ENCODE measurements at places on chromosomes 5 and 9.

DNA sequence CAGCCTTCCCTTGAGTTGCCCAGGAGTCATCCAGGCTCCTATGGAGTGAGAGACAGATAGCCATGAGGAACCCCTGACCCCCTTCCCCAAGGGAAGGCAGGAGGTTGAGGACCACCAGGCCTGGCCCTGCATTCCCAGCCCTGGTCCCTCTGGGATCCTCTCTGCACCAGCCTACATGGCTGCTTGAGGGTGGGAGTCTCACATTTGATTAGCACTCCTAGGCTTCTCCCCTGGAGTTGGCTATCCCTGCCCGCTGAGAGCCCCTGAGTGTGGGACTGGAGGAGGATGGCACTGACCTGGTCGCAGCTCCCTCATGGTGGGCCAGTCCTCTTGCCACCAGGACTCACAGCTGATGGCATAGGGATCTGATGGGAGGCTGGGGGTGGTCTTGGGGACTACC, 46.7 kb downstream of the SAR1B start:
- H3K27me3 ChIP-seq, result no peaks in the 10 kb centered on the region
- no peak overlapping the region for H3K27ac ChIP-seq
- peaks cover 16% of the 10 kb centered on the region for H3K4me1 ChIP-seq
- H3K4me3 ChIP-seq, result no peak overlapping the region
- peaks cover 13% of the 10 kb centered on the region for H3K36me3 ChIP-seq

DNA sequence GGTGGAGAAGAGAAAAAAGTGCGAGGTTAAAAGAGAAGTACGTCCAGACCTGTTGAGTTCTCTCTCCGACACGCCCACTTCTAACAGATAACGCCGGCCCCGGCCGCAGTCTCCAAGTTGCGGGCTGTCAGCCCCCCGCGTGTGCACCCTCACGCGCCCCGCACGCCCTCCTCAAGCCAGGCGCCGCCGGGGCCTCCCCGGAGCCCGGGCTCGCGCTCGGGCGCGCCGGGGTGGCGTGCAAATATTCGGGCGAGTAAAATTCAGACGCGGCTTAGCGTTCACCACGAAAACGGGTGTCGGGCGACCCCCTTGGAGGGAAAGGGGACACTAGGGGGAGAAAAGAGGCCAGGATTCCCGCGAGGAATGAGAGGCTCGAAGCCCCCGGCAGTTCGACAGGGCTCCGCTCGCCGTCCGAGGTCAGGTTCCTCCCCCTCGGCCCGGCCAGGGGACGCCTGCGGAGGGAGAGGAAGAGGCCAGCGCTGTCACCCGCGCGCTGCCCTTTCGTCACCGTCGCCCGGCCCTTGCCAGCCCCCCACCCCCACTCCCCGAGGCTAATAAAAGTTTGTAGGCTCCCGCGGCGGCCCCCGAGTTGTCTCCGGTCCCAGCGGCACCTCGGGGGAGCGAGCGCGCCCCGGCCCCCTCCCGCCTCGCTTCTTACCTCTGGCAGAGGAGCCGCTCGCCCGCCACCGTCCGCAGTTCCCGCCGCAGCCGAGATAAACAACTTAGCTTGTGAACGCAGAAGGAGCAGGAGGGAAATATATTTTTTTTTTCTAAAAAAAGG, 743 bp downstream of the NR3C1 start:
- peak; percentile 51 for DNase-seq
- no peaks in the 10 kb centered on the region for H3K36me3 ChIP-seq
- peaks cover 48% of the 10 kb centered on the region for H3K4me1 ChIP-seq

- peaks cover 3% of the 10 kb centered on the region for H3K36me3 ChIP-seq
- no peaks in the 10 kb centered on the region for H3K27me3 ChIP-seq
These were observed 90.0 kb upstream of the PLPPR1 start for GRCh38 chr9:100938507-100938906.

DNA sequence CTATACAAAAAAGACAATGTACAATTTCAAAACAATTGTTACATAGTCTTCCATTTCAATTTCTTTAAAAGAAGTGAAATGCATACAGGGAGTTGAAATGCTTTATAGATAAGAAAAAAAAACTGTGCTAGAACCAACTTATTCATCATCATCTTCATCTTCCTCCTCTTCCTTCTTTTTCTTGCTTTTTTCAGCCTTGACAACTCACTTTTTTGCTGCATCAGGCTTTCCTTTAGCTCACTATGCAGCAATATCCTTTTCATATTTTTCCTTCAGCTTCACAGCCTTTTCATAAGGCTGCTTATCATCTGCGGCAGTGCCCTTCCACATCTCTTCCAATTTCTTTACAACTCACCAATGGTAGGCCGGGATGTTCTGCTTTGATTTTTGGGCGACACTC, 4.4 kb downstream of the LHFPL2 start:
- H3K4me1 ChIP-seq, result peaks cover 12% of the 10 kb centered on the region
- H3K27ac ChIP-seq, result no peak overlapping the region
- H3K27me3 ChIP-seq, result peaks cover 30% of the 10 kb centered on the region
- no peaks in the 10 kb centered on the region for H3K36me3 ChIP-seq

DNA sequence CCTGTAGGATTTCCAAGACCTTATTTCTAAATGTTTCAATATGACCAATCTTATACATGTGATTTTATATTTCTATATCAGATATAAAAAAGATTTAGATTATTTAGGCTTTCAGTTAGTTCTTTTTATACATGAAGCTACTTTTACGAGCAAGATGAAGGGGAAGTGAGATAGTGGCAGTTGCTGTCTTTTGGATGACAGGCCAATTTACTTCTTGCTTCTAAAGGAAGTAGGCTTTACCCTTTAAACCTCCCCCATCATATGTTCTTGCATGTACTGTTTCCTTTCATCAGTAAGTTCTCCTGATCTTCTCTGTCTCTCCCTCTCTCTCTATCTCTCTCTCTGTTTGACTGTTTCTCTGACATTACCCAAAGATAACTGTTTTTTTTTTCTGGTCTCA, 4.0 kb upstream of the TYRP1 start:
- DNase-seq, result no peak
- H3K4me3 ChIP-seq, result no peak overlapping the region
- no peak overlapping the region for H3K27ac ChIP-seq
- H3K36me3 ChIP-seq, result no peaks in the 10 kb centered on the region
- no peaks in the 10 kb centered on the region for H3K4me1 ChIP-seq

- no peak overlapping the region for H3K4me3 ChIP-seq
- peaks cover 2% of the 10 kb centered on the region for H3K27me3 ChIP-seq
- no peaks in the 10 kb centered on the region for H3K4me1 ChIP-seq
These were observed 176.1 kb upstream of the RASEF start for GRCh38 chr9:83238871-83239640.

DNA sequence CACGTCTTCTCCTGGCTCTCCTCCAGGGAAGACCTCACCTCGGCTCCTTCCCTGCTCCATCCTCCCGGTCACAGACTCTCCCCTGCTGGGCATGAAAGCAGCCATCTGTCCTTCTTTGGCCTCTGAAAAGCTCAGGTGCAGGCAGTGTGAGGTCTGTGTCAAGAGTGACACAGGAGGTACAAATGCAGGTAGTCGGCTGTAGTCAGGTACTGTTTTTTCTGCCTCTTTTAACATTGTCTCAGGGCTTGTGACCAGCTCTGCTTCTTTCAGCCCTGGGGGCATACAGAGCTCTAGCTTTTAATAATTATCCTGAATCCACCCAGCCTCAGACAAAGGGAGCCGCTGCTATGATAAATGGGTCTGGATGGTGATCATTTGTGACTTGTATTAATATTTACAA, 46.4 kb downstream of the C5orf15 start:
- H3K27me3 ChIP-seq, result no peaks in the 10 kb centered on the region
- H3K4me3 ChIP-seq, result no peak overlapping the region
- no peak overlapping the region for H3K27ac ChIP-seq
- H3K36me3 ChIP-seq, result no peaks in the 10 kb centered on the region

DNA sequence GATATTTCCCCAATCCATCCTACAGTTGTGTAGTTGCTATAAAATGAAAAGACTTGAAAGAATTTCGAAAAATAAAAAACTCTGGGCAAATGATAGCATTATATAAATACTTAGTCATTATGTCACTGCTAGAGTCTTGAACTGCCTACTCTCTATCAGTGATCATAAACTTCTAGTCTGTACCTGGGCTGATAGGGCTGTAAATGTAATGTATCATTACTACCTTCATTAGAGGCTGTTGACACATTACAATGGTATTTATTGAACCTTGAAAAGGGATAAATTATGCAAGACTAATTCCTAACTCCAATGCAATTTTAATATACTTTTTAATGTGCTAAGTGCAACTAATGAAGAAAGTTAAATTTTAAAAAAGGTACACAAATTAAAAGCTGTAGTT, 214.1 kb upstream of the EFNA5 start:
- H3K4me1 ChIP-seq, result peaks cover 18% of the 10 kb centered on the region
- no peak overlapping the region for H3K27ac ChIP-seq
- no peaks in the 10 kb centered on the region for H3K27me3 ChIP-seq
- H3K4me3 ChIP-seq, result no peak overlapping the region
- no peak for DNase-seq
- peaks cover 30% of the 10 kb centered on the region for H3K36me3 ChIP-seq

DNA sequence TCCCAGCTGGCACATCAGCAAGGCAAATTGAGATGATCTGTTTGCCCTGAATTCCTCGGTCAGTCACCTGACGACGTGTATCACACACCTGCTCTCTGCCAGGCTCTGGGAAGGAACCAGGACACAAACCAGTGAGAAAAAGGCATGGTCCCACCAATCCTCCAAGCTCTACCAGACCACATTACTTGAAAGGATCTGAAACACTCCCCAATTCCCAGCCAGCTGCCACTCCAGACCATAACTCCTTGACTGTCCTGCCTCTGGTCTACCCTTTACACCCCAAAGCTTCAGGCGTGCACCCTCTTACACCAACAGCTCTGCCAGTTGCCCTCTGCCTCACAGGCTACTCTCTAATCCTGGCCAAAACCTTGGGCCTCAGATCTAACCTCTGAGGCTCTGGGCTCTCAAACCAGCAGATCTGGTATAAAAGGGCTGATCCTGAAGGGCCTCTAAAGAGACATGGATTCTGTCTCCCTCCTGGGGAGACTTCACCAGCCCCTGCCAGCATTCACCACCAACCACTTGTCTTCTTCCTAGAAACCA, 6.8 kb downstream of the MGAT1 start:
- peak overlapping the region; percentile 85 for H3K27ac ChIP-seq
- no peak for DNase-seq
- H3K27me3 ChIP-seq, result no peaks in the 10 kb centered on the region
- peak overlapping the region; percentile 64 for H3K4me3 ChIP-seq
- peaks cover 49% of the 10 kb centered on the region for H3K4me1 ChIP-seq

GRCh38 chr9:82418334-82418733, 429.8 kb downstream of the SPATA31D1 start:
- H3K27ac ChIP-seq, result no peak overlapping the region
- no peaks in the 10 kb centered on the region for H3K27me3 ChIP-seq
- no peaks in the 10 kb centered on the region for H3K36me3 ChIP-seq
- DNase-seq, result no peak
- no peak overlapping the region for H3K4me3 ChIP-seq
- H3K4me1 ChIP-seq, result no peaks in the 10 kb centered on the region

- no peaks in the 10 kb centered on the region for H3K36me3 ChIP-seq
- H3K4me1 ChIP-seq, result peaks cover 11% of the 10 kb centered on the region
- no peak for DNase-seq
These were observed 42.3 kb upstream of the NR3C1 start for GRCh38 chr5:143445776-143446175.

- peaks cover 38% of the 10 kb centered on the region for H3K27me3 ChIP-seq
- no peak overlapping the region for H3K4me3 ChIP-seq
- H3K27ac ChIP-seq, result no peak overlapping the region
- H3K36me3 ChIP-seq, result peaks cover 2% of the 10 kb centered on the region
- no peaks in the 10 kb centered on the region for H3K4me1 ChIP-seq
- no peak for DNase-seq
These were observed 47.4 kb upstream of the SHC3 start for GRCh38 chr9:89225991-89226471.

GRCh38 chr5:143052967-143053682, 282.9 kb downstream of the ARHGAP26 start:
- peaks cover 9% of the 10 kb centered on the region for H3K4me1 ChIP-seq
- H3K27me3 ChIP-seq, result no peaks in the 10 kb centered on the region
- H3K27ac ChIP-seq, result peak overlapping the region; percentile 1
- no peak overlapping the region for H3K4me3 ChIP-seq
- H3K36me3 ChIP-seq, result peaks cover 76% of the 10 kb centered on the region
- no peak for DNase-seq

GRCh38 chr5:178677429-178677828, 50.6 kb upstream of the CLK4 start:
- H3K4me3 ChIP-seq, result no peak overlapping the region

- H3K36me3 ChIP-seq, result peaks cover 24% of the 10 kb centered on the region
- H3K27me3 ChIP-seq, result no peaks in the 10 kb centered on the region
- H3K27ac ChIP-seq, result peak overlapping the region; percentile 1
- DNase-seq, result no peak
- no peak overlapping the region for H3K4me3 ChIP-seq
- peaks cover 26% of the 10 kb centered on the region for H3K4me1 ChIP-seq
These were observed 16.4 kb downstream of the NNT start for GRCh38 chr5:43619380-43619779.

- no peaks in the 10 kb centered on the region for H3K4me1 ChIP-seq
- DNase-seq, result no peak
- H3K27me3 ChIP-seq, result no peaks in the 10 kb centered on the region
- no peak overlapping the region for H3K27ac ChIP-seq
These were observed 180.2 kb downstream of the HSPA4 start for GRCh38 chr5:133232011-133232410.

GRCh38 chr5:169173372-169173771, 127.6 kb downstream of the SLIT3 start:
- no peaks in the 10 kb centered on the region for H3K4me1 ChIP-seq
- H3K36me3 ChIP-seq, result no peaks in the 10 kb centered on the region
- no peaks in the 10 kb centered on the region for H3K27me3 ChIP-seq
- H3K27ac ChIP-seq, result no peak overlapping the region
- no peak overlapping the region for H3K4me3 ChIP-seq

GRCh38 chr5:133565993-133566392, 46.3 kb downstream of the FSTL4 start:
- H3K27ac ChIP-seq, result no peak overlapping the region
- DNase-seq, result no peak
- no peak overlapping the region for H3K4me3 ChIP-seq
- H3K36me3 ChIP-seq, result no peaks in the 10 kb centered on the region

- H3K27me3 ChIP-seq, result peaks cover 13% of the 10 kb centered on the region
- H3K27ac ChIP-seq, result no peak overlapping the region
- H3K36me3 ChIP-seq, result no peaks in the 10 kb centered on the region
These were observed 70.5 kb downstream of the APBA1 start for GRCh38 chr9:69601698-69602097.

DNA sequence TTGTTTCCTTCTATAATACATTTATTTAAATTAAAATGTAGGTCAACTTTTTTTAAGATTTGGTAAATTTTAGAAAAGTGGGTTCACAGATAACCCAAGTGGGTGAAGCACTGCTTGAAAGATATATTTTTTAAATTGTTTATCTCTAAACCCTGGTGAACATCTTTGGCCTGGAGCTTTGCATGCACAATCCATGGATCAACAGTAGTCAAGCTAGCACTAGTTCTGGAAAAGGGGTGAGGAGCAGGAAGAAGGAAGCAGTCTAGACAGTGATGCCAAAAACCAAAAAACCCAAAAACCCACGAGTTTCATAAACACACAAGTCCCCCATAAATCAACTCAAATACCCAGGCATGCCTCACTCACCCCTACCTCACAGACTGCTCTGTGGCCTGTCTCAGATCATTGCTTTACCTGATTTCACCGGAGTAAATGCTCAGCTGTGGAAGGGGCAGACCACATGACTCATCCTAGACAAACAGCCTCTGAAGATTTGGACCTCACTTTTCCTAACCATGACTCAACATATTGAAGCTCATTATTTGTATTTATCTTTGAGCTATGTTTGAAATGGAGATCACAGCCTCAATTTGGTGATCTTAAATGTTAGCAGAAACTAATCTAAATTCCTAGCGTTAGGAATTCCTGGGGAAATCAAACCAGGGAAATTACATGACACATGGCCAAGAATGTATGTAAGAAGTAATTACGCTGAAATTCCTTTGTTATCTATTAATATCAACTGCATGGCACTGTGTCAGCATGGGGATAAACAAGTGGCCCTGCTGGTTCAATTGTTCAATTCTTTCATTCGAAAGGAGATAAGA, 149.6 kb downstream of the ZNF608 start:
- H3K4me3 ChIP-seq, result no peak overlapping the region
- H3K27me3 ChIP-seq, result peaks cover 11% of the 10 kb centered on the region
- no peak for DNase-seq
- H3K4me1 ChIP-seq, result no peaks in the 10 kb centered on the region
- H3K36me3 ChIP-seq, result no peaks in the 10 kb centered on the region
- no peak overlapping the region for H3K27ac ChIP-seq

All from naive thymus-derived CD8-positive, alpha-beta T cell (primary cell).